ENCODE measurements at places on chromosomes 1 and 21.

DNA sequence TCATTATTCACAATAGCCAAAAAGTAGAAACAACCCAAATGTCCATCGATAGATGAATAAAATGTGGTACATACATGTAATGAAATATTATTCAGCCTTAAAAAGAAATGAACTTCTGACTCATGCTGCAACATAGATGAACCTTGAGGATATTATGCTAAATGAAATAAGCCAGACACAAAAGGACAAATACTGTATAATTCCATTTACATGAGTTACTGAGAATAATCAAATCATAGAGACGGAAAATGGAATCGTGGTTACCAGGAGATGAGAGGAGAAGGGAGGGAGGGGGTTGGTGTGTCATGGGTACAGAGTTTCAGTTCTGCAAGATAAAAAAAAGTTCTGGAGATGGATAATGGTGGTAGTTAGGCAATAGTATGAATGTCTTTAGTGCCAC lies 184.1 kb downstream of the PSMG1 start:
- DNase-seq, result no peak

GRCh38 chr1:34918386-34918976 lies 11.0 kb downstream of the DLGAP3 start:
- no peak for DNase-seq

DNA sequence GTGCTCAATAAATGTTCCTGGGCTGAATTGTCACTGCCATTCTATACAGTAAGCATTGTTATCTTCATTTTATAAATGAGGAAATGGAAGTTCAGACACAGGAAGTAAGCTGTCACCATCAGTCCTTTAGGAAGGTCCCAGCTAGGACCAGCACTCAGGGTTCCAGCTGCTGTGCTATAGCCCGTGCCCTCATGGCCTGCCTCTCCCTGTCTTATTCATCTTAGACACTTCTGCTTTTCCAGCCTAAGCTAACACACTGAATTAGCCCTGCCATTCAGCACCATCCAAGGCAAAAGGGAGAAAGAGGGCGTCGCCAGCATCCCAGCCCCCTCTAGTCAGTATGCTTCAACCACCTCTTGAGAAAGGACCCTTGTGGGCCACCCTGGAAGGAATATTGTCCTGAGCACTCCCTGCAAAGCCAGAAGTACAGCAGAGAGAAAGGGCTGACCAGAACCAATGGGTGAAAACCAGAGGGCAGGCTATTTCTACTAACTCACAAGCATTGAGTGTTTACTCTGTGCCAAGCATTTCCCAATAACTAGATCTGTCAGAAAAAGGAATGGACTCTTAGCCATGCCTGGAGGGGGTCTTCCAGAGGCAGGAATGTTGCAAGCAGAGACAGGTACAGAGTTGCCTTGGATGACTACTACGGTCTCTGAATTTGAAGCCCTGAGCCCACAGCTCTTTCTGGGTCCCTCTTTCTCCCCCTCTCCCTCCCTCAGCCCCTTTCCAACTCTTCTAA lies 77.9 kb upstream of the NFIA start:
- DNase-seq, result no peak

DNA sequence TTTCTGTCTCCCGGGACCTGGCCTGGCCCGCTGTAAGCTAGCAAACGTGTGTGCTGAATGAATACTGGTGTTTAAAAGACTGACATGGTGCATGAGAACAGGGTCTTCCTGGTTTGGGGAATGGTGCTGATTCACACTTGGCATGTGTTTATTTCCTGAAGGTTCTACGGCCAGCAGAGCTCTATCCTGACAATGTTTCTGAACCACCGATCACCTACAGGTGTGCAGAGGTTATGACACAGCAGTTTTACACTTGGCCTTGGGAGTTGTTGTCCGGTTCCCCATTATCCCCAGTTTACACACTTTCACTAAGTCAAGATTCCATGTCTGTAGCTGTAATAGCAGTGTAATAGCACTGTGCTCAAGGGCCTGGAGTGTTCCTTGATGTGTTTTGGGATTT lies 127.3 kb downstream of the ROR1 start:
- DNase-seq, result no peak

DNA sequence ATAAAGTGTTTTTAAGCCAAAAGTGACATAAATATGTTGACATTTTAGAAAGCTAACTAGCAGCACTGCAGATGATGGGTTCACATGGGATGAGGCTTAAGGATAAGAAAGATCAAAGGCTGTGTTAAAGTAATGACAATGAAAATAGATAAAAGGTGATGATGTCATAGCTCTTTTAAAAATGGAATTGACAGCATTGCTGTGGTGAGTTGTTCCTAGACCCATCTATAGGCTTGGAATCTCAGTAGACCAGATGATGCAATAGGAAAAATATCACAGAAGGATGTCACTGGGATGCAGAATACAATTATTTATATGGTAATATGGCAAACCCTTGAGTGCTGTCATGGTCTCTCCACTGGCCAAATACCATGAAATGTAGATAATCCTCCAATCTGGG lies 286.0 kb downstream of the PLA2G4A start:
- no peak for DNase-seq

GRCh38 chr1:211101481-211101880 lies 32.5 kb downstream of the KCNH1 start:
- DNase-seq, result no peak

DNA sequence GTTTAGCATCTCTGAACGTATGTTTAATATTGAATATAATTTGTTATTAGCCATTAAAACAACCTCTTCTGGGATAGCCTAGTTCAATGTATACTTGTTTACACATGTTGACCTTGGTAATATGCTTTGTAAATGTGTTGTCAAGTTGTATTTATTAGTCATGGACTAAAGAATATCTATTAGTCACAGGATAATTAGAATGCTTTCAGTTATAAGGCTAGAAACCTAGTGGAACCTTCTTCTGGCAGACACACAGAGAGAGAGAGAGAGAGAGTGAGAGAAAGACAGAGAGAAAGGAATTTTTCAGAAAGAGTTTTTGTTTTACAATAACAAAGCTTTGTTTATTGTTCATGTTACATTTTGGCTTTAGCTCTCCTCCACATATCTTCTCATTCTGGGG lies 181.1 kb upstream of the APP start:
- no peak for DNase-seq

DNA sequence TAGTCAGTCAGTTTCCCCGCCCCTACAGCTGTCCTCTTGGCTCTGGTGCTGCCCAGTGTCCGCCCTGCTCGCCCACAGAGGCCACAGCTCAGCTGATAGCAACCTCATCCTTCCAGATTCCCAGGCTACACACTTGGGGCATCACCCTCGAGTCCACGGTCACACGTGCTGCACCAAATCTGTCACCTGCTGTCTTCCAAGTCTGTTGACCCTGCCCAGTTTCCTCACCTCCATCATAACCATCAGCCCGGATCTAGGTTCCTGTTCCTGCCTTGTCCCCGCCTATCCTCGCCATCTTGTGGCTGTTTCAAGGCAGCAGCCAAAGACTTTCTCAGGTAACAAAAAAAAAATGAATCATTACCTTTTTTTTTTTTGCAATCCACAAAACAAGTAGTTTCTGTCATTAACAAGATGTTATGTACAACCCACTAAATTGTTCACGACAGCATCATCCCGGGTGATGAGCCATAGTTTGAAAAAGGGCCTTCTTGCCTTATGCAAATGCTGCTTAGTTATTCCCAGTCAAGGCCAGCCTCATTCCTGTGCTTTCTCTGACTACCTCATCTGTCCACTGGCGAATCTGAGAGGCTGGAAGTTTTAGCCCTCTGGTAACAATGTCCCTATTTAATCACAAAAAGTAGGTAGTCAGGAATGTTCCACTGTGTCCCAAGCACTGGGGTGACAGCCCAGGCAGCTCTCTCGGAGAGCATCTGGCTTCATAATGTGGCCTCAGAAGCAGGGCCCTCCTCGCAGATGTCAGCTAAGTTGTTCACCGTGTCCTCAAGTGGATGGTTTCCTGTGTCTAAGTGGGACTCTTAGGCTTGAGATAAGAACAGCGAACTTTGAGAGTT lies 4.9 kb upstream of the MIIP start:
- no peak for DNase-seq

DNA sequence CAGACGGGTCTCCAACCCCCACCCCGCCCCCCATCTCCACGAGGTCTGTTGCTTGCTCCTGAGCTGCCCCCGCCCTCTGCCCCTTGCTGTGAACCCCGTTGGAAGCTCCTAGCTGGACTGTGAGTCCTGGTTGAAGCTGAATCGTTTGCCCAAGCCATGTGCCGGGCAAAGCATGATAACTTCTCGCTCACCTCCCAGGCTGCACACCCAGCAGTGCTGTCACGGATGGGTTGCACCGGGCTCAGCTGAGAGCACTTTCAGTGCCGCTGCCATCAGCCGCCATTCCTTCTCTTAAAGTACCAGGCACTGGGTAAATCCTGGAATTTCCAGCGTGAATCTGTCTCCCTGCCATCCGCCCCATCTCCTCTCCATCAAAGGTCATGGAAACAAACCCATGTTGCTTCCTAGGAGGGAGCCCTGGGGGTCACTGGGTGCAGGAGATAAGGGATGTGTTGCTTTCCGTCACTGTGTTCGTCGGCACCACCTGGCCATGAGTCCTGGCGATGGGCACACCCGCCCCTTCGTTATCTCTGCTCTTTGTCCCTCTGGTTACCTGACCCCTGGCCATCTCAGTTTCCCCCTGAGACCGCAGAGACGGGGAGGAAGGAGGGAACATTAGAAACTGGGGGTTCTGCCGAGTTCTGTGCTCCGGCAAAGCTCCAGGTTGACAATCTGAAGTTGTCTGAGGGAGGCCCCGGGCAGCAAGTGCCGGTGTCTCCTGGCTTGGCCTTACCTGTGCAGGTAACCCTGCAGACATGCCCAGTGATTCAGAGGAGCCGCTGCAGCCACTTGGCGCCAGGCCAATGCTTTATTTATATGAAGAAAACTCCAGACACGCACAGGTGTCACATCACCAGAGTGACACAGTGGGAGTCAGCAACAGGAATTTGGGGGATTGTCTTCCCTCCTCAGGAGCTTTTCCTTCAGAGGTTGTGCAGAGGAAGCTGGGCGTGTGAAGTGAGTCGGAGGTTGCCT lies 2.7 kb downstream of the PDE9A start:
- no peak for DNase-seq

DNA sequence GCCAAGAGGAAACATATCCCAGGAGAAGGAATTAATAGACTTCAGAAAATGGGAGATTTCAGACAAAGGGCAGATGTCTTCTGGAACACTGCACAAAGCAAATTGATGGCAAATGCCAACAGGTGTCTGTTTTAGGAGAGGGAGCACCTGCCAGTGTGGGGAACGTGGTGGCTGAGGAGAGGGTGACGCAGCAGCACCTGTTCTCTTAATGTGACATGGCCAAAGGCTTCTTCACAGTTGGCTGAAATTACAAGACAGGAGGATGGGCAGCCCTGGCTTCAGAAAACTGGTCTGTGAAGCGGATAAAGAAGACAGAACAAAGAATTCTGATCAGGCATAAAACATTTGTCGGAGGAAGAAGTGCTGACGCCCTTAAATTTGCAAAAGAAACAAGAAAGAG lies 178.7 kb upstream of the RUNX1 start:
- no peak for DNase-seq

GRCh38 chr1:150563340-150564038 lies 14.3 kb downstream of the ADAMTSL4 start:
- DNase-seq, result no peak

- no peak for DNase-seq
Measured at GRCh38 chr1:240524356-240525069, 87.4 kb downstream of the GREM2 start.

DNA sequence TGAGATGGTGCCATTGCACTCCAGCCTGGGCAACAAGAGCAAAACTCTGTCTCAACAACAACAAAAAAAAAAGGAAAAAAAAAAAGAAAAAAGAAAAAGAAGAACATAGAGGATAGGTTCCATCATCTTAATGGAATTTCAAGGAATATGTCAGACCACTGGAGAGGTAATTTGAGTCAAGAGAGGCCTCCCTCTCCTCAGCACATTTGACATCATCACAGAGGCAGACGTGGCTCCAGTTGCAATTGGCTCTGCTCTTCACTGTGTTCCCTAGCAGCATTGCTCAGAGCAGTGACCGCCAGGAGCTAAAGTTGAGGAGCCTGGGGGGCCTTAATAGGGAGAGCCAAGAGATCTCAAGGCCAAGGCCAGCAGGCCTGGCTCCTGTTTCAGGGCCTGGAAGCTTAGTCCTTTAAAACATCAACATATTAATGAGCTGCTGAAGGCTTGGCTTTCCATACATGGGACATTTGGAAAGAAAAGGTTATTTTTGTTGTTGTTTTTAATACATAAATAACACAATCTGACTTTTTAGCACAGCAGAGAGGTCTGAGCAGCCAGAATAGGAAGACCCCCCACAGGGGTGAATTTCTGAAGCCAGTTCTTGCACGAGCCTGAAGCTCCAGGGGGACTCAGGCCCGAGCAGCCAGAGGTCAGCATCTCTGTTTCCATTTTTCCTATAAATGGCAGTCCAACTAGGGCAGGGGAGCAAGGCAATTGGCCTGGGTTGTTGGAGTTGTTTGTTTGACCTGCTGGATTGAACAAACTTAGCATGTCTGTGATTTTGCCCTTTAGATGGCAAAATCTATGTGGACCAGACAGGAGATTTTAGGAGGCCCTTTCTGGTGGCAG lies 118.3 kb upstream of the FGGY start:
- no peak for DNase-seq

- DNase-seq, result no peak
Measured at GRCh38 chr1:206080026-206080820, 27.2 kb downstream of the RHEX start.

DNA sequence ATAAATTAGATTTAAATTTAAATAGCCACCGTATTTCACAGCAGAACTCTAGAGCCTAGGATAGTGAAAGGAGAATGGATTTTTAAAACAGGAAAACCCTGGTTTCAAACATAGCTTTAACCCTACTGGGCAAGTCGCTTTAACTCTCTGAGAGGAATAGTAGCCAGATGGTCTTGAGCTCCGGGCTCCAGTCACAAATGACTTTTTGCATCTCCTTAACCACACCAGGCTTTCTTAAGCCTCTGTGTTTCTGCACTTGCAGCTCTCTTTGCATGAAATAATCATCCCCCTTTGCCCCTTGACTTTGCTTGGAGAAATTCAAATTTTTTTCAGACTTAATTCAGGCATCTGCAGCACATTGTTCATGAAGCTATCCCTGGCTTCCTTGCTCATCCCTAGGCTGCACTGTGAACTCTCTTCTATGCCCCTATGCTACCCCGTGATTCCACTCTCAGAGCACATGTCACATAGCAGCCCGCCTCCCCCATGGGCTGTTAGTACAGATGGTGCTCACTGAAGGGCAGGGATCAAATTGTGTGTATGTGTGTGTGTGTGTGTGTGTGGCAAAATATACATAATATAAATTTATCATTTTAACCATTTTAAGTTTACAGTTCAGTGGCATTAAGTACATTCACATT lies 68.8 kb upstream of the DAB1 start:
- no peak for DNase-seq

DNA sequence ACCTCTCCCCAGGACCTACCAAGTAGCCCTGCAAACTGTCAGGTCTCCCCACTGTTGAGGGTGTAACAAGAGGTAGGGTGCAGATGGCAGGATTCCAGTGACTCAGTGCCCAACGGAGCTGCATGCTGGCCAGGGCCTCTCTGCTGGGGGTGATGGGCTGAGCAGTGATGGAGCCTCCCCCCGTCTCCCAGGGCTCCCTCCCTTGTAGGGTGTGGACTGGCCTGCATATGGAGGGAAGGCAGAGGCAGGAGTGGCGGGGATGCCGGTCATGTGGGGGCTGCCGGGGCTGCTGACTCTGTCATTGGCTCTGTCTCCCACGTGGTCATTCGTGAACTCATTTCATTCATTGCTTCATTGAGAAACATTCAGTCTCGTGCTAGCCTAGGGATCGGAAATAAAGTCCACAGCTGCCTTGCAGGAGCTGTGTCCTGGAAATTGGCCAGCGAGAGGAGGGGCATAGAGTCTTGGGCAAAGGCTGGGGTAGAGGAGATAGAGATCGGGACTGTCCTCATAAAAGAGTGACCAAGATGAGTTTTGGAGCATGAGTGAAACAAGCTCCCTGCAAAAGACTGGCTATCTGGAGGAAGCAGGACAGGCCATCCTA lies 22.9 kb upstream of the DISP3 start:
- no peak for DNase-seq

Measured in activated CD8-positive, alpha-beta memory T cell treated with anti-CD3 and anti-CD28 coated beads for 1 hour (primary cell).